Activated CD4-positive, alpha-beta memory T cell treated with anti-CD3 and anti-CD28 coated beads for 36 hours (primary cell): ENCODE measurements at places on chromosomes 3 and 15. TPM values are rescaled to one million over a fixed set of nuclear protein-coding genes. Genes with fewer than 3 reads are reported as not detected.
A peak's percentile ranks its signal among the peaks of the same experiment; 100 is the strongest.

The PARP9 gene
- 38.4 TPM for total RNA-seq

The ADAMTS7 gene
- total RNA-seq = 0.10 TPM

The C3orf85 gene
- not detected for total RNA-seq

The TLR9 gene
- 0.59 TPM for total RNA-seq

The TRPM1 gene
- total RNA-seq = not detected

The NPAP1 gene
- total RNA-seq = not detected

The ZNF662 gene
- total RNA-seq = 0.39 TPM

The AMOTL2 gene
- total RNA-seq = 0.39 TPM

The ARL8B gene
- total RNA-seq = 58.5 TPM

- no peak overlapping the region for H3K4me3 ChIP-seq
- no peak overlapping the region for H3K27ac ChIP-seq
- no peaks in the 10 kb centered on the region for H3K36me3 ChIP-seq
- DNase-seq = no peak
Observed at GRCh38 chr15:80732818-80733217, 37.7 kb downstream of the ABHD17C start.

DNA sequence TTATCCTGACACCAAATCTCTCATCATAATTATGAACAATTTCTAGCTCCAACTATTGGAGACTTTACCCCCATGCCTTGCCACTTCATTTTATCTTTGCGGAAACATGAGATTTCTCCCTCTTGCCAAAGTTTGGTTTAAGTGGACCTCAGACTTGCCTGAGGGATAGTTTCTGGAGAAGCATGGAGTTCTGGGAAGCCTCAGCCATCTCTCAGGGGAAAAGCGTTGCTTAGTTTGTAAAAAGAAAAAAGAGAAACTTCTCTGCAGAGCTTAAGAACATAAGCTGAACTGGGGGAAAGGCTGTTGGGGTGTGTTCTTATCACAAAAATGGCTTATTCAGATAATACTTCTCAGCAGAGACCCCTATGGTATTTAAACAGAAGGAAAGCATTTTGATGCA lies 347.4 kb upstream of the ADAMTS9 start:
- H3K27ac ChIP-seq = no peak overlapping the region
- no peak for DNase-seq
- no peaks in the 10 kb centered on the region for H3K36me3 ChIP-seq
- no peaks in the 10 kb centered on the region for H3K27me3 ChIP-seq
- H3K4me1 ChIP-seq = no peaks in the 10 kb centered on the region

GRCh38 chr3:16311960-16312451 lies 47.0 kb downstream of the OXNAD1 start:
- no peaks in the 10 kb centered on the region for H3K27me3 ChIP-seq
- H3K36me3 ChIP-seq = peaks cover 52% of the 10 kb centered on the region
- H3K4me3 ChIP-seq = peak overlapping the region; percentile 43
- DNase-seq = peak; percentile 68
- H3K4me1 ChIP-seq = peaks cover 91% of the 10 kb centered on the region

GRCh38 chr3:52155912-52156311 lies 1.7 kb upstream of the POC1A start:
- no peaks in the 10 kb centered on the region for H3K27me3 ChIP-seq
- peak overlapping the region; percentile 20 for H3K27ac ChIP-seq

DNA sequence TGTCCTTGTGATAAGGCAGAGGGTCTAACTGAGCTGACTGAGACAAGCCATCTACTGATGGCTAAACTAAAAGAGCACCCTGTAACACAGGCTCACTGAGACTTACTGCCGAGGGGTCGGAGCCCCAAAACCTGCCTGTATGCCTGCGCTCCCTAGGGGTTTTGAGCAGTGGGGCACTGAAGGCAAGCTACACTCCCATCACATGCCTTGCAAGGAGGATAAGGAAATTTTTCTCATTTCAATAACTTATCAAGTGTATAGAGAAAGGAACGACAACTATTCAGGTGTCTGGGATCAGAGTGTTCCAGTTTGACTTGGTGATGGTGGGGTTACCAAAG lies 292.2 kb downstream of the EPHA6 start:
- H3K27ac ChIP-seq = no peak overlapping the region
- H3K27me3 ChIP-seq = no peaks in the 10 kb centered on the region
- no peak for DNase-seq
- no peaks in the 10 kb centered on the region for H3K4me1 ChIP-seq
- no peaks in the 10 kb centered on the region for H3K36me3 ChIP-seq

GRCh38 chr3:23685541-23686258 lies 120.1 kb upstream of the UBE2E1 start:
- no peak overlapping the region for H3K27ac ChIP-seq
- no peaks in the 10 kb centered on the region for H3K4me1 ChIP-seq
- peak; percentile 31 for DNase-seq
- no peaks in the 10 kb centered on the region for H3K36me3 ChIP-seq
- no peak overlapping the region for H3K4me3 ChIP-seq

GRCh38 chr3:98982351-98982750 lies 80.9 kb upstream of the DCBLD2 start:
- no peaks in the 10 kb centered on the region for H3K36me3 ChIP-seq
- no peaks in the 10 kb centered on the region for H3K4me1 ChIP-seq
- H3K27ac ChIP-seq = no peak overlapping the region
- H3K4me3 ChIP-seq = no peak overlapping the region

GRCh38 chr3:108598375-108598774 lies 8.9 kb downstream of the DZIP3 start:
- no peaks in the 10 kb centered on the region for H3K36me3 ChIP-seq
- DNase-seq = no peak
- no peaks in the 10 kb centered on the region for H3K27me3 ChIP-seq
- no peak overlapping the region for H3K4me3 ChIP-seq
- no peak overlapping the region for H3K27ac ChIP-seq
- H3K4me1 ChIP-seq = peaks cover 27% of the 10 kb centered on the region

GRCh38 chr15:60875681-60876080 lies 353.4 kb downstream of the RORA start:
- no peaks in the 10 kb centered on the region for H3K27me3 ChIP-seq
- H3K4me1 ChIP-seq = no peaks in the 10 kb centered on the region
- H3K36me3 ChIP-seq = no peaks in the 10 kb centered on the region
- no peak for DNase-seq
- H3K27ac ChIP-seq = no peak overlapping the region

- no peak overlapping the region for H3K27ac ChIP-seq
- DNase-seq = no peak
- no peaks in the 10 kb centered on the region for H3K27me3 ChIP-seq
- H3K4me3 ChIP-seq = no peak overlapping the region
Observed at GRCh38 chr3:151037746-151038477, 47.6 kb upstream of the MED12L start.

DNA sequence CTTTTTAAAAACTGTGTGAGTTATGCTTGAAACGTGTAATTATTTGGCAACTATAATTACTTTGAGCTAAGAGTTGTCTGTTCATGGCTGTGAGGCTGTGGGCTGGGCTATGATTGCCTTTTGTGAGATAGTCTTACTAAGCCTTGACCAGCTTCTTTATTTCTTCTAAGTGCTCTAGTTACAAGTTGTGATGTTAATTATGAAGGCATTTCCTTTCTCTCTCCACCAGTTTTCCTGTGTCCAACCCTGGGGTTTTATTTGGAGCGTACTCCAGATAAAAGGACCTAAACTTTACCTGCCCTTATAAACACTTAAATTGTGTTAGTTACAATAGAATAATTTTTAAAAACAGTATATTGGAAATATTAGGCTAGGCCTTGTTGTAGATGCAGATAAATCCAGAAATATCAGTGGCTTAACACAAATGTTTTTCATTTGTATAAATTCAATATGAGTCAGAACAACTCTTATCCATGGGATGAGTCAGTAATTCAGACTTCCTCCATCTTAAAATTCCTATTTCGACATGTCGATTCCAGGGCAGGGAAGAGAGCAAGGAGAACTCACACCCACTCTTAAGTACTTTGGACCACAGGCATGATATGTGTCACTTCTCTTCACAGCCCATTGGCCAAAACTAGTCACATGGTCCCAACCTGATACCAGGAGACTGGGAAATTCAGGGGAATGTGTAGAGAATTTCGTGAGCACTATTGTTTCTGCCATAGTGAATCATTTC lies 17.0 kb downstream of the TMEM62 start:
- H3K27me3 ChIP-seq = no peaks in the 10 kb centered on the region
- H3K4me3 ChIP-seq = no peak overlapping the region
- peaks cover 17% of the 10 kb centered on the region for H3K36me3 ChIP-seq
- H3K4me1 ChIP-seq = peaks cover 11% of the 10 kb centered on the region
- DNase-seq = no peak
- no peak overlapping the region for H3K27ac ChIP-seq

- H3K27me3 ChIP-seq = no peaks in the 10 kb centered on the region
- no peaks in the 10 kb centered on the region for H3K36me3 ChIP-seq
- H3K4me3 ChIP-seq = no peak overlapping the region
- DNase-seq = no peak
- no peak overlapping the region for H3K27ac ChIP-seq
- H3K4me1 ChIP-seq = no peaks in the 10 kb centered on the region
Observed at GRCh38 chr3:164459521-164460151, 618.7 kb downstream of the SI start.

DNA sequence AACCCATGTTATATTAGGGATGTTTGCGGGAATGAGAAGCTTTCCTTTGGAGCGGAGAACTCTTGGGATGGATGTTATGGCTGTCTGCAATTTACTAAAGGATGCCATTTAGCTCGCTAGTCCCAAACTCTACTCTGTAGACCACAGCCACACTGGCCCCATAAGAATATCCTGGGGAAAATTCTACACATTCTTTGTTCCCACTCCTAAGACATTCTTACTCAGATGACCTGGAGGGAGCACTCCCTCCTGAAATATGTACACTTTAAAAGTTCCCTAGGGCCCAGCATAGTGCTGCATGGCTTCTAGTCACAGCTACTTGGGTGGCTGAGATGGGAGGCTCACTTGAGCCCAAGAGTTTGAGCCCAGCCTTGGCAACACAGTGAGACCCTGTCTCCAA lies 288.7 kb upstream of the RORA start:
- DNase-seq = no peak
- peaks cover 5% of the 10 kb centered on the region for H3K27me3 ChIP-seq
- H3K4me3 ChIP-seq = no peak overlapping the region
- no peaks in the 10 kb centered on the region for H3K4me1 ChIP-seq
- H3K27ac ChIP-seq = no peak overlapping the region
- no peaks in the 10 kb centered on the region for H3K36me3 ChIP-seq

DNA sequence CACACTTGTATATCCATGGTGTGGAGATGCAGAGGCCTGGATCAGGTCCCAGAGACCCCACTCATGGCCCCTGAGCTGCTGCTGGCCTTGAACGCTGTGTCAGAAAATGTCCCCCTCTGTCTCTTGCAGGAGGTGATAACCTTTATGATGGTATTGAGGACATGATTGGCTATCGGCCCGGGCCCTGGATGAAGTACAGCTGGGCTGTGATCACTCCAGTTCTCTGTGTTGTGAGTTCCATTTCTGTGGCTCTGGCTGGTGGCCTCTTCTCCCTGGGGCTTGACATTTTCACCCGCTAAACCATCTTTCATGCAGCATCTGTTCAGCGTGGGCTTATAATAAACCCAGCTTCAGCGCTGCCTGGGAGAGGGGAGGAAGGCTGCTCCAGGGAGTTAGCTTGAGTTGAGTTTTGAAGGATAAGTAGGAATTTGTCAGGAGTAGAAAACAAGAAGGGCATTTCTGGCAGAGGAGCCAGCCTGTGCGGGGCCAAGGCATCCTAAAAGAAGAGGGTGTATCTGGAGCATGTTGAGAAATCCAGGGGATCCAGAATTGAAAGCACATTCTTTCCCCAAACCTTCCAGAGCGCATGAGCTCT lies 61.1 kb downstream of the GRIP2 start:
- H3K27me3 ChIP-seq = no peaks in the 10 kb centered on the region
- no peaks in the 10 kb centered on the region for H3K4me1 ChIP-seq
- no peak overlapping the region for H3K27ac ChIP-seq
- DNase-seq = no peak
- peaks cover 33% of the 10 kb centered on the region for H3K36me3 ChIP-seq

DNA sequence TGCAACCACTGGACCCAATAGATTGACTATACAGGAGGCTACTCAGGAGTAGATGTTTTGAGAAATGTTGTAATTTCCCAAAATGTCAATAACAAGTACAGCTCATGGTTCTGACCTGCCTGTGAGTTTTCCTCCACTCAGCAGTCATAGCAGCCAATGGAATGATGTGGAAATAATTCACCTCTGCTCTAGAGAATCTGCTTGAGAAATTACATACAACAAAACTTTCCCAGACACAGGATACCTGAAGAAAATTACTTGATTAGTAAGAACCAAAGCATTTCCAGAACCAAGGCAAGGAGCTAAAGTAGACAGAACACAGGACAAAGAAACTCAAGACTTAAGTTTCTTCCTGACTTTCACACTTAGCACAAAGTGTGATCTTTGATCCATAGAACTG lies 218.9 kb upstream of the SETMAR start:
- H3K4me1 ChIP-seq = no peaks in the 10 kb centered on the region
- H3K4me3 ChIP-seq = no peak overlapping the region
- DNase-seq = no peak
- no peaks in the 10 kb centered on the region for H3K36me3 ChIP-seq

DNA sequence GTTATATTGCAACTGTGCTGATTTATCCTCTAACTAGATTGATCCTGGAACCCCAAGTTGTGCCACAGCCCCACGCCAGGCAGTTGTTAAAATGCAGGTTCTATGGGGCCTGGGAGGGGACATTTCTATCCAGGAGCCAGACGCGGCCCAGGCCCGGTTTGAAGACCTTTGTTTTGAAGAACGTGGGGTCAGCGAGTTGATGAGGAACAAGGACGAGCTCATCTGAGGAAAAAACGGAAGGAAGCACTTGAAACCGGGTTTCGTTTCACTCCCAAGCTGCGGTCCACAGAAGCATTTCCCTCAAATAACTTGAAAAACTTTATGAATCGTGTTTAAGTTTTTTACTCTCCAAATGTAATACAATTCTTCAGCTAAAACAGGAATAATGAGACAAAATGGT lies 76.4 kb downstream of the CHSY1 start:
- no peak overlapping the region for H3K4me3 ChIP-seq
- H3K27ac ChIP-seq = no peak overlapping the region
- DNase-seq = no peak
- peaks cover 33% of the 10 kb centered on the region for H3K36me3 ChIP-seq
- H3K27me3 ChIP-seq = no peaks in the 10 kb centered on the region

DNA sequence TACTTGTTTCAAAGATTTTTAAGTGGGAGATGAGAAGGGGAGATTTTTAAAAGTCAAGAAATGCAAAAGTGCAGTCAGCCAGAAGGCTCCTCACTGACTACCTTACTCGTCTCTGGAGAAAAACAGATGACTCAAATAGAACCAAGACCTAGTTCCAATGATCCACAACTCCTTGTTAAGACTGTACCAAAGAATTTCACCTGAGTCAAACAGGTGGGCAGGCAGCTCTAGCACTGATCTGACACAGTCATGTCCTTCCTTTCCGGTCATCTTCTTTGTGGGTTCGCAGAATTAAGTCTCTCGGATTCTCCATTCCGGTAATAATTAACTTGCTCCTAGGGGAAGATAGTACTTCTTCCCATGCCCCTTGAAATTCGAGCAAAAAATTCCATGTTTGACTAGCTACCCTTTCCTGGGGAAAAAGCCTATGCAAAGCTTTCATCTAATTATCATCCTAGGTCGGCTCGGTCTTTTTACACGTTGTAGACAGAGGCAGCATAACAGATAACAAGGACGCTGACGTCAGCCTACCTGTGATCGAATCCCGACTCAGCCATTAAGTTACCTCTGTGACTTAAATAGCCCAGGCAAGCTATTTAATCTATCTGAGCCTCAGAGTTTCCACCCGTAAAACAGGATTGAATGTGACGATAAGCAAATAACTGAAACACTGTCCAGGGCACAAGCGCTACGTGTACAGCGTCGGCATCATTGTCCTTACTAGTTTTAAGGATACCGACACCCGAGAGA lies 758 bp downstream of the SELENOK start:
- H3K4me1 ChIP-seq = peaks cover 48% of the 10 kb centered on the region
- no peaks in the 10 kb centered on the region for H3K27me3 ChIP-seq
- H3K36me3 ChIP-seq = peaks cover 22% of the 10 kb centered on the region
- DNase-seq = peak; percentile 61
- H3K27ac ChIP-seq = peak overlapping the region; percentile 97
